Activated CD8-positive, alpha-beta T cell treated with anti-CD3 and anti-CD28 coated beads for 36 hours (primary cell): ENCODE measurements at places on chromosomes 1 and 21.
A peak's percentile ranks its signal among the peaks of the same experiment; 100 is the strongest.

DNA sequence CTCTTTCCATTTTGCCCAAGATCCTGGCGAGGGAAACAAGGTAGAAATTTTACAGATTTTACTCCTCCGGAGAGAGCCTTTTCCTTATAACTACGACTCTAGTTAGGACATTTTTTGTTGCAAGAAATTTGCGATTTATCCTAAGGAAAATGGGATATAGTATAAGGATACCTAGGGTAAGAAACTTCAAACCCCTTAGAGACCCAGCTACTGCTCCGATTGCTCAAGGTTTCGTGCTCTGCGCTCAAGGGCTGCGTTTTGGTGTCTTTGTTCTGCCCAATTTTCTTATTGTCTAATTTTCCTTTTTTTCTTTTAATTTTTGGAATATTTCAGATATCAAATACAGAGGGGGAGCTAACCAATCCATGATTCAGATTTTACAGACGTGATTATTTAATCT is 1.5 kb downstream of the TTC3 start:
- DNase-seq = no peak
- H3K27ac ChIP-seq = peak overlapping the region; percentile 92
- H3K4me1 ChIP-seq = peaks cover 44% of the 10 kb centered on the region
- no peaks in the 10 kb centered on the region for H3K27me3 ChIP-seq
- H3K4me3 ChIP-seq = peak overlapping the region; percentile 94

- H3K4me3 ChIP-seq = no peak overlapping the region
- peak overlapping the region; percentile 97 for H3K27ac ChIP-seq
- H3K27me3 ChIP-seq = no peaks in the 10 kb centered on the region
- peaks cover 51% of the 10 kb centered on the region for H3K4me1 ChIP-seq
- peak; percentile 73 for DNase-seq
Observed at GRCh38 chr1:92587445-92587844, 100.7 kb upstream of the GFI1 start.

DNA sequence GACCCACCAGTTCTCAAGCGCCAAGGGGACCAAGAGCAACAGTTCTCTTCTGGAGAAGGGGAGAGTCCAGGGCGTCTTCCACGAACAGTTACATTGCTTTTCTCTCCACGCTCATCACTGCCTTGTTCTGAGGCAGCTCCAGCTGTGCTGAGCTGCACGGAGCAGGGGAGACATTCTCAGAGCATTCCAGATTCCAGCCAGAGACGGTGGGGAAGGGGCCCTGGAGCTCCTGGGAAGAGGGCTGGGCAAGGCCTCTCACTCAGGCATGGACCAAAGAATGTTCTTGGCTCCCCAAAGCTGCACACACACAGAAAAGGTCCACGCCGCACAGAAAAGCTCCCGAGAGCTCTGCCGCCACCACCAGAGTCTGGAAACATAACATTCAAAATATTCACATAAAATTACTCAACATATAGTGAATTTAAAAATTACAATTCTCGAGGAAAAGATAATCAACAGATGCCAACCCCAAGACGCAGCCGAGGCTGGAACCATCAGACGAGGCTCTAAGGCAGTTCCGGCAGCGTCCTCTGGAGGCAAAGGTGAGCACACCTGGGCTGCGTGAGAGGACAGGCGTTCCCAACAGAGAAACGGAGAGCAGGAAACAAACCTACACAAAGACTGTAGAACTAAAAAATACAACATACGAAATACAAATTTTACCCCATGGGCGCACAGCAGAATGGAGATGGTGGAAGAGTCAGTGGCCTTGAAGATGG is 40.5 kb downstream of the UBE2G2 start:
- H3K27me3 ChIP-seq = no peaks in the 10 kb centered on the region
- H3K36me3 ChIP-seq = no peaks in the 10 kb centered on the region
- peak; percentile 15 for DNase-seq
- no peak overlapping the region for H3K4me3 ChIP-seq

DNA sequence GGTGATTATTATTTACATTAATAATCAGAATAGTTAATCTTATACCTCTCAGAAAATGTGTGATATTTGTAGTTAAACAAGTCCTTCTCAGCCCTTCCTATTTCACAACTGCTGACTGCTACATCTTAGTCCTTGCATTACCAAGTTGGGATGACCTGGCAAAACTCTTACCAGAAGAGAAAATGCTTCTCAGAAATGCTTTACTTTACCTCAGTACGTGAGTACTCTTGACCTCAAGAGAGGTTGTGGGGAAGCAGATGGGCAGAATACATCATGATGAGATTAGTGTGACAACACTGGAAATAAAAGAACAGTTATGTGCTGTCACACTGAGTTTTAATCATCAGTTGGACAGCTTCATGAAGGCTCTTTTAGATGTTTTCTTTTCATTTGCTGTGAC is 16.2 kb downstream of the CFAP126 start:
- H3K36me3 ChIP-seq = peaks cover 5% of the 10 kb centered on the region
- peak overlapping the region; percentile 42 for H3K27ac ChIP-seq
- H3K27me3 ChIP-seq = no peaks in the 10 kb centered on the region
- peaks cover 7% of the 10 kb centered on the region for H3K4me1 ChIP-seq
